ENCODE measurements at places on chromosomes 4 and X.

DNA sequence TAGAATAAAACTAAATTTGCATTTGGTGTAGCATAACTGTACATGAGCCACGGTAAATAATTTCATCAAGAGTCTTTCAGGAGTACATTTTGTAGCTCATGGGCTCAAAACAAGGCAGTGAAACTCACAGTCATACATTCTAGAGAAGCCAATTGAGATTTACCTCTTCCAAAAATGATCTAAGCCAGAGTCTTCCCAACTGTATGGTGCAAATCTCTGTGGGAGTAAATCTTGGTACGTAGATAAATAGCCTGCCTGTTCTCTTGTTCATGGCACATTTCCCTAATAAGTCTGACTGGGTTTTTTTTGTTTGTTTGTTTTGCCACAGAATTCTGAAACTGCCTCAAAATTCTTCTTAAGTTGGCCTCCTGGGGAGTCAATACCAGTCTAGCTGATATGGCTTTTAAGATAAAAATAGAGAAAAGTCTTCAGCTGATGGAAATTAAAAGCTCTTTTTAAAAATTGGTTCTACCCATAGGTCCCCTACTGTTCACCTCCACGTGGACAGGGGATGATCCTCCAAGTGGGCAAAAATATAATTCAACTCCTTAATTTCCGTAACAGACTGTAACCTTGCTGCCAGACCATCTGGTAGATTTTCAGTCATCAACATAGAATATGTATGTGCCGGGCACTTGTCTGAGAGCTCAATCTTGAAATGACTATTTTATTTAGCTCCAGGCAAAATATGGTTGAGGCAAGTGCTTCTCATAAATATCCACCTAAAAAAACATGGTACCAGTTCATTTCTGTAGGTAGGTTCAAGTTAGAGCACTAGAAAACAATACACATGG lies 365.4 kb downstream of the PDHA2 start:
- no peak for DNase-seq

- no peak for DNase-seq
Measured at GRCh38 chr4:128161138-128161537, 100.0 kb downstream of the LARP1B start.

DNA sequence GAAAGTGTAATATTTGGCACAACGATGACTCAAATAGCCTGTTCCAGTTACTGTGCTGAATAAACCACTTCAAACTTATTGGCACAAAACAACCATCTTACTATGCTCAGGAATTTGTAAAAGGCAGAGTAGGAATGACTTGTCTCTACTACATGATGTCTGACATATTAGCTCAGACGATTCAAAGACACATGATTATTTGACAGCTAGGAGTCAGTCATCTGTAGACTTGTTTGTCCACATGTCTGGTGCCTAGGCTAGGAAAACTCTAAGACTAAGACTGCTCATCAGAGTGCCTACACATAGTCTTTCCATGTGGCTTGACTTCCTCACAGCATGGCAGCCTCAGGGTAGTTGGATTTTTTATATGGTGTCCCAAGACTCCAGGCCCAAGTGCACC lies 154.5 kb downstream of the FANCB start:
- DNase-seq, result no peak

DNA sequence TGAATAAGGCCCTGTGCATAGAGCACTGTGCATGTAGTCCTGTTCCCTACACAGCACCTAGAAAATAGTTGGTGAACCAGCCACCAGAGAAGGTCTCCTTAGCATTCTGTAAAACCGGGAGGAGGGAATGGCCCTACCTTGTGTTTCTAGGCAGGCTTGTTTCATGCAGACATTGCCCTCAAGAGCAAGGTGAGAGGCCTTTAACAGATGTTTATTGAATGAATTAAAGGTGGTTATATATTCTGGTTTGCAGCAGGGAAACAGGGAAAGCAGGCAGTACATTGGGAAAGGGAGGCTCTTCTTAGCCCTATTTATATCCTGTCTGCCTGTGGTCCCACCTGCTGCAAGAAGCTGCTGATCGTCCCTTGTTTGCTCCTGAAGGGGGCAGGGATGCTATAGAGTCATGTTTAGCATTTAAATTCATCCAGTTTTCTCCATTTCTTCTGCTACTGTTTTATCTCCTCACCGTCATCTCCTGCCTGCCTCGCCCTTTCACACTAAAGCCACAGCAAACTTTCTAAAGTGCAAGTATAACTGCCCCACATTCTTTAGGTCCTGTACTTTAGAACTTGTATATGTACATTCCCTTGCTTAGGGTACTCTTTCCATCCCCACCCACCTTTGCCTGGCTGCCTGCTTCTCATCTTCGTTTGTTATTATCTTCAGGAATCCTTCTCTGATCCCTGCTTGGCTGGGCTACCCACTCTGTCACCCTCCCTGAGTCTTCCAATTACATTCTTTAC lies 60.3 kb downstream of the EGF start:
- DNase-seq, result no peak

GRCh38 chr4:123052007-123052406 lies 129.6 kb upstream of the NUDT6 start:
- no peak for DNase-seq
